ENCODE measurements at places on chromosomes 1 and 21. TPM values are rescaled to one million over a fixed set of nuclear protein-coding genes. Genes with fewer than 3 reads are reported as not detected.

DNA sequence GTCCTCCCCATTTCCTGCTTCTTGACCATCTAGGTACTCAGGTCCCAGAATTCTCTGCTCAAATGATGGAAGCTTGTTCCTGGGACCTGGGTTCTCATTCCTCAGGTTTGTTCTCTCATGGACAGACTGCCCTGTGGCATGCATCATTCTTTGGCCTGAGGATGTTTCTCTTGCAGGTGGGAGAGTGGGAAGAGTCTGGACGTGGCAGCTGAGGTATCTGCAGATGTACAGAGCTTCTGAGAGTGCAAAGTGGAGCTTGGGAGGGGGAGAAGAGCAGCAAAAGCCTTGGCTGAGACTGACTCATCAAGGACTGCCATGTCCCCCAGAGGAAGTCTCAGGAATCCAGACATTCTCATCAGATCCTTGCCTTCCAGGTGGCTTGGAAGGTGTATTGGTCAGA is 63.1 kb downstream of the HSPA13 start:
- DNase-seq, result no peak

Gene OR2T3
- total RNA-seq, result not detected

Gene BRDT
- not detected for total RNA-seq

DNA sequence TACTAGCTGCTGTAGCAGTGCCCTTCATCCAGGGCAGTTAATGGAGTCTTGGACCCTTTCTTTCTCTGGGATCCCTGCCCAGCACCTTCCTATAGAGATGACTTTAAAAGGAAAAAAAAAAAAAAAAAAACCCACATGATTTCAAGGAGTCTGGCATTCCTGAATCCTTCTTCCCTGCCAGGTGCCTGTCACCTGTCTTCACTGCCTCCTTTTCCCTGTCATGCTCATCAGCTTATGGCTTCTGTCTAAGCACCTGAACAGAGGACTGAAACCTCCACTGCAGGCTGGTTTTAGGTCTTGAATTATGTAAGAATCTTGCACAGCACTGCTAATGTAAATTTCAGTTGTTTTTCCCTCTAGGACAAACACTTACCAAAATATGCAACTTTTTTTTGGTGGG is 24.9 kb downstream of the PPT1 start:
- no peak for DNase-seq

Gene GSTM5
- total RNA-seq, result 18.2 TPM

GRCh38 chr1:6743189-6744101 is 41.8 kb upstream of the CAMTA1 start:
- DNase-seq, result no peak

Gene HSPA6
- 1.2 TPM for total RNA-seq

- no peak for DNase-seq
Observed at GRCh38 chr1:184456189-184456588, 69.4 kb downstream of the C1orf21 start.
